ENCODE measurements at places on chromosomes 13 and 19.

- peak; percentile 19 for DNase-seq
Observed at GRCh38 chr19:18057557-18057956, 29.2 kb downstream of the IL12RB1 start.

GRCh38 chr13:29059800-29060199, 239.7 kb downstream of the MTUS2 start:
- no peak for DNase-seq

GRCh38 chr13:33341861-33342452, 56.4 kb upstream of the STARD13 start:
- DNase-seq: no peak

DNA sequence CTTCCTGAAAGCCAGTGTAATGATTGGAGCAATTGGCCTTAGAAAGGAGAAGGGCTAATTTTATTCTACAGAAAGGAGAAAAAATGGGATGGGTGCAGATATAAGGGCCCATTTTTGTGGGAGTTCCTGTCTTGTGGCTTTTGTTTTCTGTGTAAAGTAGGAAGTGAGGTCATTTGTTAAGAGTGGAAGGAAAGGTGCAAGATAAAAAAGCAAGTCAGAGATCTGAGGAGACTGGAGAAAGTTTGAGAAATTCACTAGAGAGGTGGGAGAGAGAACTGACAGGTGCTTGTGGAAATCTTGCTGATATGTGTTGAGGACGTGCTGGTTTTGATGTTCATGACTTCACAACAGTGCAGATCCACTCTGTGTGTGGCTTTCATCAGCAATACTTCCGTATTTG, 349.4 kb downstream of the DLEU7 start:
- DNase-seq: no peak

All from thyroid gland (tissue), 4 donors.